ENCODE measurements at places on chromosomes 16 and 17.

GRCh38 chr16:85042167-85042526 is 14.6 kb downstream of the KIAA0513 start:
- DNase-seq = no peak

GRCh38 chr17:20988001-20988636 is 54.7 kb downstream of the USP22 start:
- no peak for DNase-seq

GRCh38 chr17:40699371-40699770 is 4.2 kb downstream of the KRT24 start:
- no peak for DNase-seq

- DNase-seq = no peak
These were observed 105.7 kb downstream of the C17orf67 start for GRCh38 chr17:56727876-56728617.

DNA sequence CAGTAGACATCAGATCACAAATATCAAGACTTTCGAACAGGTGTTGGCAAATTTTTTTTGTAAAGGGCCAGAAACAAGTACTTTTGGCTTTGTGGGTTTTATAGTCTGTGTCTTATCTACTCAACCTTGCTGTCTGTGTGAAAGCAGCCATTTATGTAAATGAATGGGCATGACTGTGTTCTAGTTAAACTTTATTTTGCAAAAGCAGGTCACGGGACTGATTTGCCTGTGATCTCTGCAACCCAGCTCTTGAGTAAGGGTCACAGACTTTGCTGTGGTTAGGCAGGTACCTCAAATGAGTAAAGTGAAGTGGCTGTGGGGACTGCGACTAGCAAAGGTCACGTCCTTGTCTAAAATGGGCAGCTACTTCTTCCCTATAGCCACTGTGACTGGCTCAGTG is 136.5 kb downstream of the FTO start:
- DNase-seq = no peak

DNA sequence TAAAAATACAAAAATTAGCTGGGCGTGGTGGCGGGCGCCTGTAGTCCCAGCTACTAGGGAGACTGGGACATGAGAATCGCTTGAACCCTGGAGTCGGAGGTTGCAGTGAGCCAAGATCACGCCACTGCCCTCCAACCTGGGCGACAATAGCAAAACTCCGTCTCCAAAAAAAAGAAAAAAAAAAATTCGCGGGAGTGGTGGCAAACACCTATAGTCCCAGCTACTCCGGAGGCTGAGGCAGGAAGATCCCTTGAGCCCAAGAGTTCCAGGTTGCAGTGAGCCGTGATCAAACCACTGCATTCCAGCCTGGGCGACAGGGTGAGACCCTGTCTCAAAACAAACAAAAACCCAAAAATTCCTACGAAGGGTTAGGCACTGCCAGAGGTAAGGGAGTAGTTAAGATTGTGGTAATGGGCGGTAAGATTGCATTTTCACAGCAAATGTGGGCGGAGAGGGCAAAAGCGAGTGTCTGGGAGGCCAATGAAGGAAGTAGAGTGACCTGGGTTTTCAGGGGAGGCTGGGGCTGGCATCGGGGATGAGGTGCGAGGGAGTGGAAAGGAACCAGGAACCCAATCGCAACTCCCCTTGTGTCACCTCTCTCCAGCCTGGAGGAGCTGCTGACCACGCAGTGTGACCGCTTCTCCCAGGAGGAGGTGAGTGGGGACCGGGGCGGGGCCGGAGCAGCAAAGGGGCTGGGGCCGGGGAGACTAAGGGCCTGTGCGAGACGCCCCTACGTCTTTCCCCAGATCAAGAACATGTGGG is 2.6 kb downstream of the MYL11 start:
- no peak for DNase-seq

GRCh38 chr16:66578651-66579531 is at the start of gene CMTM2:
TSS of gene CMTM2 (plus strand) at chr16:66579463. CDS start at chr16:66579608, 145 bp downstream.
- no peak for DNase-seq

DNA sequence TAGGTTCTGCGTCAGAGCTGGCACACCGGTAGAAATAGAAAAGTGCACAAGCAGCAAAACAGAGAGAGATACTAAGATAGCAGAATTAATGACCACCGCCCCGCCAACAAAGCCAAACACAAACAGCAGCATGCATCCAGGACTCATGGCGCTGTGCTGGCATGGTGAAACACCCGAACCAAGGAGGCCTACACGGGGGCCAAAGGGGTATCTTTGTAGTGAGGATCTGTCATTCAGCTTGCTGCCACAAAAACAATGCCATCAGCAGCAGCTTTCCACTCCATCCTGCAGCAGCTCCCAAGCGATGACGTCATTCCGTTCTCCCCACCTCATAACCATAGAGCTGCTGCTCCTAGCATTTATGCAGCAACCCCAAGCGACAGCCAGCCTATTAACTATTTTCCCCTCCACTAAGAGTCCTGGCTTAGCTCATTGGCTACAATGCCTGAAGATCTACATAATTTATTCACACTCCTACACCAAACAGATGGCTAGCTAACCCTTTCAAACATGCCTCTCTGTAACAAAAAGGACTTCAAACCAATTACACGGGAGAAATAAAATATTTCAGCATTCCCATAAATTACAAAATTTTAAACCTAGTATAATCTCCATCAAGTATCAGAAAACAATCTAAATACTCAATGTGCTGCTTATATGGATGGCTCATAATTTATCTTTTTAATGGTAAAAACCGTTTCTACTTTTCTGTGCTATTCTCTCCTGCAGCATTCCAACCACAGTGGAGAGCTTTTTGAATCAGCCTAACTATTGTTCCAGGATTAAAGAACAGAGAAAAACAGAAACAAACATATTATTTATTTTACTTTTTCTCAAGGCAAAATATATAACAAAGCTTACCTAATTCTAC is 73.9 kb downstream of the SPAG9 start:
- no peak for DNase-seq

GRCh38 chr17:2977157-2977556 is 86.2 kb downstream of the OR1D5 start:
- DNase-seq = no peak

- DNase-seq = no peak
These were observed 6.7 kb downstream of the ABCA3 start for GRCh38 chr16:2333772-2334379.

GRCh38 chr17:74326506-74326905 is 480 bp downstream of the KIF19 start:
- DNase-seq = no peak

DNA sequence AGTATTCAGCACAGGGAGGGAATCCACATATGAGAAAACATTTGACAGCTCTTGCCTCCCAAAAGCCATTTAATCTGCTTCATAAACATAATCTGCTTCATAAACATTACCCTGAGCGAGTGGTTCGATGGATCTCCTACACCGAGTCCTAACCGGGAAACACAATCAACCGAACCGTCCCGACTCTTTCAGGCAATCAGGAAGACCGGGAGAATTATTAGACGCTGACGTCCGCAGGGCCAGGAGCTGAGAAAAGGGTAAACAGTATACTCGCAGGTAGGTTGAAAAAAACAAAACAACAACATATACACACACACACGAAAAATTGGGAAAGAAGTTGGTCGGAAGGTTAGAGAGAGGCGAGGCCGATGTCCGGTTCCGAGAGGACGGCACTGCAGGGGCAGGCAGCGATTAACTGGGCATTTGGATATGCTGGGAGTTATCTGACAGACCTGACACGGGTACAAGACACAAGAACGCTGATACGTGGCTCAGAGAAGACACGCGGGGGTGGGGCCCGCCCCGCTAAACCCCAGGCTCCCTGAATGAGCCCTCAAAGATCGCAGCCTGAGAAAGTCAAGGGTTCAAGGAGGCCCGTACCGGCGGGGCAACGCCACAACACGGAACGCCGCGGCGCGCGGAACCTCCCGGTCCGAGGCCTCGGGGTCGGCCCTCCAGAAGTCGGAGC is 585 bp downstream of the AP1G1 start:
- DNase-seq = no peak

- no peak for DNase-seq
These were observed 2.5 kb downstream of the KNOP1 start for GRCh38 chr16:19715566-19715965.

DNA sequence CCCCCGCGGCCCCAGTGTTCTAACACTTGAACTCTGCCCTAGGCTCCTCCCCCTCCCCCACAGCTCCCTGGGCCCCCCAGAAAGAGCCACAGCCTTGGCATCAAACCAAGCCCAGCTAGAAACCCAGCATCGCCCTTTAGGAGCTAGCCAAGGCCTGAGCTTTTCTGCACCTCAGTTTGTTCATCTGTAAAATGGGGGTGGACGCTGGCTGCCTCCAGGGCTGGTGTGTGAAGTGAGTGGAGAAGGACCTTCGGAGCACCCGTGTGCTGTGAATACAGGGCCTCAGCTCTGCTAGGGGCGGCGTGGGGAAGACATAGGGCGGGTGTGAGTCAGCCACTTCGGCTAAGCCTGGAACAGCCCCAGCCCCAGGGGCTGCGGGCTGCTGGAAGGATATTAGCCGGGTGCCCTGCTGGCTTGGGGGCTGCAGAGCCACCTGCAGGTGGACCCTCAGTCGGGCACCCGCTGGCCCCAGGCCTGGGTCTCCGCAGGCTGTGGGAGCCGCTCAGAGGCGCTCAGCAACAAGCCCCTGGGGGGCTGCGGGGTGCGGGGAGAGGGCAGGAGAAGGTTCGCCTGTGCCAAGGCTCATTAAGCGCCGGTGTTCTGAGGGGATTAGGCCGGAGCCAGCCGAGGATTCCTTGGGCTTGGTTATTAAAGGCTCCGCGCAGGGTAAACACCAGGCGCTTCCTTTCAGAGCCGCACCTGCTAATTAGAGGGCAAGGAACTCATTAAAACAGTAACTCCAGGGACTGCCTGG is 217.0 kb upstream of the CIBAR2 start:
- no peak for DNase-seq

DNA sequence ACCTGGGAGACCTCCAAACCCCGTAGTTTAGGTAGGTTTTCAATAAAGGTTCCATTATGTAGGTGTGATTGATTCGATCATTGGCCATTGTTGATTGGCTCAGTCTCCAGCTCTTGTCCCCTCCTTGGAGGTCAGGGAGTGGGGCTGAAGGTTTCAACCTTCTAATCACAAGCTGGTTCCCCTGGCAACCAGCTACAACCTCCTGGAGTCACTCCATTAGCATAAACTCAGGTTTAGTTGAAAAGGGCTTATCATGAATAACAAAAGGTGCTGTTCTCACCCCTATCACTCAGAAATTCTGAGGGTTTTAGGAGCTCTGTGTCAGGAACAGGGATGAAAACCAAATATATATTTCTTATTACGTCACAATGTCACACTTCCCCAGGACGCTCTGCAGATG is 28.5 kb downstream of the TMEM132E start:
- no peak for DNase-seq

- no peak for DNase-seq
These were observed 18.5 kb downstream of the ARL4D start for GRCh38 chr17:43416998-43417890.

DNA sequence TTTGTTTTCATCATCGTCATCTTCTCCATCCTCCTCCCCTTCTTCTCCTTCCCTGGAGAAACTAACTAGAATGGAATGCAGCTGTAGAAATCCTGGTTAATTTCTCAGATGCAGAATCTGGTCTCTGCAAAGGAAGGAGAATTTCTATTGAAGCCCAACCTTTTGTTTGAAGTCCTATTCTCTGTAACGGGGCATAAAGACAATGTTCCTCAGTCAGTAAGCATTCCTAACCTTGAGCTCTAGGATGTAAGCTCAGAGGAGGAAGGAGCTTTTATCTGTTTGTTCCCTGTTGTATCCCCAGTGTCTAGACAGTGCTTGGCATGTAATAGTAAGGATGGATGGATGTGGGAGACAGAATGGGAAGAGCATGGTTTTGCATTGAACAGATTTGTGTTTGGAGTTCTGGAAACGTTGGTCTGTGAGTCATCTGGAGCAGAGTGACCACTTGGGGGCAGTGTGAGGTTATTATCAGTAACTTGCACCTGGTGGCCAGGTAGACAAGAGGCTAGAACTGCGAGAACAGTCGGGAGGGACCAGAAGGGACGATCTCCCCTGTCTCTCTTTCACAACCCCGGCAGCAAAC is 363.7 kb downstream of the SNX29 start:
- no peak for DNase-seq

GRCh38 chr16:56317998-56318826 is 107.1 kb downstream of the AMFR start:
- DNase-seq = peak; percentile 59

DNA sequence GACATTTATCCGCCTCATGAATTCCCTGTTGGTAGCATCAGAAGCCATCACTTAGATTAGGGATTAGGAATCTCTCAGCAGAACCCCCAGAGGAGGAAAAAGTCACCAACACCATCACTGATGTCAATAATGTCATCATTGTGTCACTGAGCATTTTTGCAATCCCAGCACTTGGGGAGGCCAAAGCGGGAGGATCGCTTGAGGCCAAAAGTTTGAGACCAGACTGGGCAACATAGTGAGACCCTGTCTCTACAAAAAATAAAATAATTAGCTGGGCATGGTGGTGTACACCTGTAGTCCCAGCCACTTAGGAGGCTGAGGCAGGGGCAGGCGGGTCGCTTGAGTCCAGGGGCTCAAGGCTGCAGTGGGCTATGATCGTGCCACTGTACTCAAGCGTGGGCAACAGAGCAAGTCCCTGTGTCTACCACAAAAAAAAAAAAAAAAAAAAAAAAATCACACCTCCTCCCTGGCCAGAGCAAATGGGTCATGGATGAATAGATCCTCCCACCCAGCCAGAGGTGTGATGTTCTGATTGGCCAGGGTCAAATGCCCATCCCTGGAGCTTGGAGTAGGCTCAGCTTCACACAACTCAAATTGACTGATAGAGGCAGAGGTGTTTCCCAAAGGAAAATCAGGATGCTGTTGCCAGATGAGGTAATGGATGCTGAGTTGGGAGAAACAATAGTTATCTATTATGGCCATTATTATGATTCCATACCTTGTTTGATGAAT is 31.6 kb downstream of the VWA3A start:
- no peak for DNase-seq

GRCh38 chr17:8679126-8679525 is 48.6 kb upstream of the MYH10 start:
- no peak for DNase-seq

- no peak for DNase-seq
These were observed at the start of gene ZFHX3 for GRCh38 chr16:73047536-73048291. TSS of gene ZFHX3 (minus strand) at chr16:73048128. CDS start at chr16:72960145, 87,983 bp downstream.

- DNase-seq = no peak
These were observed 68.2 kb downstream of the SIAH1 start for GRCh38 chr16:48317026-48317425.

- peak; percentile 29 for DNase-seq
These were observed 707 bp downstream of the NUFIP2 start for GRCh38 chr17:29292992-29293889.

- DNase-seq = no peak
These were observed 45.8 kb downstream of the SYT17 start for GRCh38 chr16:19213885-19214284.

- no peak for DNase-seq
These were observed 170.3 kb downstream of the FOXL1 start for GRCh38 chr16:86748652-86749051.

DNA sequence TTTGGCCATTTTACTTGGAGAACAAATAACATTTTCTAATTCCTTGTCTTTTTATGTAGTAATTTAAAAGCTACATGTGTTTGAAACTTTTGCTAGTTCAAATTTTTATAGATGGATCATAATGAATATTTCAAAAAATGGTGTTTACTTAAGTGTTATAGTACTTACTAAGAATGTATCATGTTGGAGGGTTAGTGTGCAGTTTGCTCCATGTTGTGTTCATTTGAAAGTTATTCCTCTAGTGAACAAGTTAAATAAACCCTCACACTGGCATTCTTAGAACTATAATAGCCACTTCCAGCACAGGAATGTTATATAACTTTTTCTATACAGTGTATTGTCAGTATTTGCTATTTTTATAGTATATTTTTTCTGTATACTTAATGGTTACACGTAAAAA is 62.8 kb downstream of the MRTFB start:
- DNase-seq = no peak

- DNase-seq = no peak
These were observed 21.9 kb downstream of the MRM1 start for GRCh38 chr17:36623281-36623680.

All from stimulated activated CD4-positive, alpha-beta T cell treated with anti-CD3 and anti-CD28 coated beads, Interleukin-1b, Interleukin-23, amount 100 ng/mL, for 1 hour (primary cell).